AG08395 (cell line): ENCODE measurements at places on chromosomes 11 and 22.

- DNase-seq, result no peak
Observed at GRCh38 chr11:18752502-18752901, 26.5 kb upstream of the IGSF22 start.

DNA sequence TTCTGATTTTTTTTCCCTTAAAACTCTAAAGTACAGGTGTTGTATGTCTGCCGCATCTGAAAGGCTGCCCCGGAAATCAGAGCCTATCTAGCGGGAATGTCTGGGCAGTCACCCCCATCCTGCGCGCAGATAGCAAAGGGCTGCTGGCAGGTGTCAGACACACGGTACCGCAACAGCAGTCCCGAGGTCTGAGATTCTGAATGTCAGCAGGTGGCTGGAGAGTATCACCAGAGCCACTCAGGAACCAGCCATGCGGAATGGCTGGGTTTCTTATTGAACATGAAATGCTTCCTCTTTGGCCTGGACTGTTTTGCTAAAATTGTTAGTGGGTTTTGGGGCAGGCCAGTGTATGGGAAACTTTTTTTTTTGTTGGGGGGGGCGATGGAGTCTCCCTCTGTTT lies 53.3 kb downstream of the CERK start:
- no peak for DNase-seq

DNA sequence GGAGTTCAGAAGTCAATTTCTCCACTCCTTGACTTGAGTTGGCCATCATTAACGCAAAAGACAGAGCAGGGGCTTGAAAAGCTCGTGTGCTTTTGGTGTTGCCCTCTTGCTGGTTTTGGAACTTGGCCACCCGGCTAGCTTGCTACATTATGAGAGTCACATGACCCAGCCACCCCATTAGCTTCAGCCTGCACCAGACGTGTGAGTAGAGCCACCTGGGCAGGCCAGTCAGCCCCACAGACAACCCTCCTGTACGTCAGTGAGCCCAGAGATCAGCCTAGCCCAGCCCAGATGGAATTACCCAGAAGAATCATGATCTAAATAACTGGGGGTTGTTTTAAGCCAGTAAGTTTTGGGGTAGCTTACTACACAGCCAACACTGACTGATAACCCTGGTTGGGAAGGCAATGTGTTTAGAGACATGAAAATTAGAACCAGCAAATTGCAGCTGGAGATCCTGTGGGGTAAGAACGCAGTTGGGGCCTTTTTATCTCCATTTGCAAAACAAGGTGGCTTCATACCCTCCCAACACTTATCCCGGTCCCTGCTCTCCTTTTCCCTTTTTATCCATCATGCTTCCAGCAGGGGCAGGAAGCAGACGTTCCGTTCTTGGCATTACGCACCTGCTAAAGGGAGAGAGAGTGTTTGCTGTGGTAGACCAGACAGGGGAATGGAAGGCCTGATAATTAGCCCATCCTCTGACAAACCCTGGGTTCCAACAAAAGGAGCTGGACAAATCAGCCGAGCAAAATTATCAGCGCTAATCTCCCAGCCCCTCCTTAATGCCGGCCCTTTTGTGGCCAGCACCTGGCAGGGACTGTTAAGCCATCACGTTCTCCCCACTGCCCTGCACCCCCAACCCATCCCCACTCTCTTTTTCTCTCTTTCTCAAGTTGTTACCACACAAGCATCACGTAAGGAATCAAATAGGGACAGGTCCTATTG lies 548.7 kb upstream of the CADM1 start:
- DNase-seq, result no peak

- DNase-seq, result no peak
Observed at GRCh38 chr11:34184505-34185015, 79.1 kb downstream of the NAT10 start.

GRCh38 chr11:20342347-20343141 lies 21.0 kb upstream of the HTATIP2 start:
- no peak for DNase-seq

DNA sequence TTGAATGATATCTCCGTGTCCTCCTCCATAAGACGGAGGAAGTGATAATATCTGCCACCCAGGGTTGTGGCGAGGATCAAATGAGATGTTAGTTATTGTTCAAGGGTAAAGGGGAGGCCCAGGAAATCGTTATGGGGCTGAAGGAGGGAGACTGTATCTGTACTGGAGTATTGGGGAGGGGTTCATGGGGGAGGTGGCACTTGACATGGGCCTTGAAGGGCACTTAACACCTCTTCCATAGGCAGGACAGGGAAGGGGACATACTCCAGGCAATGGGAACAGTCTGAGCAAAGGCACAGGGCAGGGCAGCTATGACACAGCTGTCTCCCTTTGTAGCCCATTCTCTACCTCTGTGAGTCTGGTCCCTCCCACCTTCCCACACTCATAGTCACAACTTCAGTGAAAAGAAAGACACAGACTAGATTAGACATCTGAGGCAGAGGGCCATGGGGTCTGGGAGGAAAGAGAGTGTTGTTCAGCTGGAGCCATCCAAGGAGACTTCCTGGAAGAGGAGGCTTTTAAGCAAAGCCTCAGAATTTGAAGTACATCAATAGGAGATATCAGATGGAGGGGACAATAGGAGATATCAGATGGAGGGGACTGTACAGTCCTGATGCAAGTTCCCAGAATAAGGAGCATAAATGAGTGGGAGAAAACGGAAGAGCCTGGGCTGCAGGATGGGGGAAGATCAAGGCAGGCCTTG lies 15.8 kb upstream of the DGKZ start:
- DNase-seq, result no peak

DNA sequence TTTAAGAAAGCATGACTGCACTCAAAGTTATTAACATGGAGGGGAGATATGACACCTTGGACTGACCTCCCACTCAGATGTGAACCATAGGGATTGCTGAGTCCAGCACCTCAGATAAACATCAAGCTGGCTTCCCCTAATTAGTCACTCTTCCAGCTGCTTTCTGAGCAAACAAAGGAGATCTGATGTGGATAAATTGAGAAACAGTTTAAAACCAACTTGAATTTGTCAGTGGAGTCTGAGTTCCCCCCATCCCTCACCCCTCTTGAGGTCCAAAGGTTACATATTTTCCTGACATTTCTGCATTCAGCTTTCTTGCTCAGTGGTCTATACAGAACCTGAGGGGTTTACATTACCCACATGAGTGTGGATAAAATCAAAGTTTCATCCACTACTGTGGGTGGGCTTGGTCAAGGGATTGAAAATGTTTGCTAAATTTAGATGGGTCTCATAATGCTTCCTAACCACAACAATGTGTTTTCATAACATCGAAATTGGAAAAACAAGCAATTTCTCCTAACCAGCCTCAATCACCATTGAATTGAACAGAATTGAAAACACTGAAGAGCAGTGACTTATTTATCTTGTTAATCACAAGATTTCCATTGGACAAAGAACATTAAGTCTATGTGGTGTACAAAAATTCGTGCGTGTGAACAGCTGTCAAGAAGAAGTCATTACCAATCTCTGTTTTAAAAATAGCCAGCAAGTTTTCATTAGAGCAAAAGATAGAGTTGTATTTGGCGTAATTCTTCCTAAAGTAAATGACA lies 292.3 kb downstream of the METTL15 start:
- no peak for DNase-seq

GRCh38 chr11:128187835-128188234 lies 399.5 kb downstream of the ETS1 start:
- peak; percentile 38 for DNase-seq

DNA sequence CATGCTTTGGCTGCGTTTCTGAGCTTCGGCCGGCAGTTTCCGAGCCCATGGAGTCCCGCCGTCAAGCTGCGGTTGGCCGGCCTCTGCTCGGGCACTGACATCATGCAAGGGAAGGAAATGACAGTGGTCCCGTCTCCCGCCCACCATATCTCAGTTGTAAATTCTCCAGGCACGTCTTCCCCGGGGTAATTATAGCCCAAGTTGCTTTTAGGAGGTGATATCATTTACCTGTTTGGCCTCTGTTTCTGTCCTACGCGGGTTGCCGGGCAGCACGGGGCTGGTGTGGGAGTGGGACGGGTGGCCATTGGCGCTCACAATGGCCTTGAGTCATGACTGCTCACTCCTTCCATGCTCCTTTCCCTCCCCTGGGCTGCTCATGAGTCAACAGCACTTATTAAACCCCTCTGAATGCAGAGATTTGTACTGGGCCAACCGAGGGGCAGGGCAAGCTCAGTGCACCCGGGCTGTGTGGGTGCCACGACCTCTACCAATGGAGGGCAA lies 4.2 kb upstream of the ANO1 start:
- DNase-seq, result no peak

GRCh38 chr22:36136475-36136874 lies 24.1 kb downstream of the APOL3 start:
- DNase-seq, result peak; percentile 50

DNA sequence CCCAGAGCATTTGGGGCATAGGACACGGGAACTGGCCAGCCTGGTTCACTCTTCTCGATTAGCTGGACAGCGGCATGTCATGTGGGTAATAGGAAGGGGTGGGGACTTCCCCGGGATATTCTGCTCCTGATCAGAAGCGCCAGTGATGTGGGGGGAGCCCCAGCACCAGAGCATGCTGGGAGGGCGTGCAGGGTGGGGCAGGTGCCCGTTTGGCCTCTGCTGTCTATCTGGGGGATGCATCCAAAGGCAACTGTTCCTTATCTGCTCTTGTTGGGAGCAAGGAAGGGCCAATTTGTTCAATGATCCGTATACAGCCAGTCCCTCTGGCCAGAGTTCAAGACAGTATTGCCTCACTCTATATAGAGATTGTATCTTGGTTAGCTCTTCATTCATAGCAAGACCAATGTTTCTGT lies 43.6 kb downstream of the PPARA start:
- no peak for DNase-seq

GRCh38 chr22:44671742-44672141 lies 30.3 kb upstream of the PRR5 start:
- no peak for DNase-seq

GRCh38 chr22:35721960-35722359 lies 4.3 kb downstream of the APOL5 start:
- no peak for DNase-seq

DNA sequence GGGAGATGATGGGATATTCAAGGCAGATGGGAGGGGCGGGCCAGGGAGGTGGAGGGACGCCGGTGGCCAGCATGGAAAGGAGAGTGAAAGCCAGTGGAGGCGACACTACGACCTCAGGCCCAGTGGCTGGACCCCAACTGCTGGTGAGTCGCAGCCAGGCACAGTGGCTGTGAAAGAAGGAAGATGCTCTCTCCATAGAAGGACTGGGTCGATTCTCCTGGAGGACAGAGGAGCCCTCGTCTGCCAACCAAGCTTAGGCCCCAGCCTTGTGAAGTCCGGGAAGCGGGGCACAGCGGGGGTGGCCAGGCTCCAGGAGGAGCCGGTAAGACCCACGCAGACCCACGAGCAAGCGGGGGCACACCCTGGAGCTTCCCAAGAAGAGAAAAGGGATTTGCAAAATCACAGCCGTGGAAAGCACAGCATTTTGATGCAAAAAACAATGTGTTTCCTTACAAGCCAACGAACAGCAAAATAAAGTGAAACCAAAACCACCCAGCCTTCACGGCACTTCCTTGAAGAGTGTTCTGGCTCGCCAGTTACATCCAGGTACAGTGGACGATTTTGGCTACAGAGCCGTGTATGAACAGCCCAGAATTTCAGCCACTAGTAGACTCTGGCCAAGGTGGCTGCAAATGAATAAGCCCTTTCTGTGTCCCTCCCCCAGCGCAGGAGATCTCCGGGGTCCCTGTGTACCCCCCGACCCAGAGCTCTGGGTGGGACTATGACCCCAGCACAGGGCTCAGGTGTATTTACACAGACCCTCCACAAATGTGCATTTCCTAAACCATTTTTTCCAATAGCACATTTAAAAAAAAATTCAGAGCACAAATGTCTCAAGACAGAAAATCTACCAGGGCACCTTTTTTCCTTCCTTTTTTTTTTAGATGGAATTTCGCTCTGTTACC lies 96.9 kb downstream of the TRMU start:
- DNase-seq, result no peak

- DNase-seq, result no peak
Observed at GRCh38 chr11:126608658-126609057, 253.2 kb downstream of the ST3GAL4 start.

DNA sequence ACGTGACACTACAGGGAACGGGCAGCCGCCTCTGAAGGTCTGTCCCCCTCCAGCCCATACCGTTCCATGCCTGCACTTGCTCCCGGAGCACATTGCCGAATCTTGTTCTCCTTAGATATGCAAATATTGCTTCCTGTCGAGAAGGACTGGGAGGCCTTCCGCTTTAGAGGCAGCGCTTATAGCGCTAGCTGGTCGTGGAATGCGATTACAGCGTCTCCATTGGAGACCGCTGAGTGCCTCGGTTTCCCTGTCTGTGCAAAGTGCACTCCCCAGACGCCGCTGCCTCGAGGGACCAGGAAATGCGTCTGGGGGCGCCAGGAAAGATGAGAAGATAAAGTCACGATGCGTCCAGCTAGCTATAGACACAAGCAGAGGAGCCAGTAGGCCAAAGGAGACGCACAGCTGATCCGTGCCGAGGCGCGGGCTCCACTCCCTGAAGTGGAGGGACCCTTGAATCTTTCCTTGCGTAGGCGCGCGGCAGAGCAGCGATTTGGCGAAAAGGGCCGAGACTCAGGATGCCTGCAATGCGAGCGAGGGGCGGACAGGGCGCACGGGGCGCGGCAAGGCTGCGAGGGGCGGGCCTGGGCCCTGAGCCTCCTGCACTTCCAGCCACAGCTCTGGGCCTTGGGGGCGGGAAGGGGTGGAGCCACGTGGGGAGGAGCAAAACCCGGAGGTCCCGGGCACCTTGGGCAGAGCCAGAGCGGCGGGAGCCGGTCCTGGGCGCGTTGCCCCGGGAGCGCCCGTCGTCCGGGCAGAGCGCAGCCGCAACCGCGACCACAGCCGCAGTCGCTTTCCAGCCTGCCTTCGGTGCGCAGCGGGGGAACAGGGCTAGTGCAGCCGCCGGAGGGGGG lies at the start of gene RASSF10:
TSS of gene RASSF10 (plus strand) at position 692 of the 851 bp plus-strand sequence. CDS start 261 bp downstream, outside the sequence.
- peak; percentile 31 for DNase-seq

GRCh38 chr22:50688448-50688847 lies 15.8 kb downstream of the SHANK3 start:
- DNase-seq, result no peak

- DNase-seq, result no peak
Observed at GRCh38 chr11:70328556-70328955, 58.1 kb downstream of the PPFIA1 start.

GRCh38 chr22:27952779-27953178 lies 33.7 kb upstream of the PITPNB start:
- DNase-seq, result no peak

DNA sequence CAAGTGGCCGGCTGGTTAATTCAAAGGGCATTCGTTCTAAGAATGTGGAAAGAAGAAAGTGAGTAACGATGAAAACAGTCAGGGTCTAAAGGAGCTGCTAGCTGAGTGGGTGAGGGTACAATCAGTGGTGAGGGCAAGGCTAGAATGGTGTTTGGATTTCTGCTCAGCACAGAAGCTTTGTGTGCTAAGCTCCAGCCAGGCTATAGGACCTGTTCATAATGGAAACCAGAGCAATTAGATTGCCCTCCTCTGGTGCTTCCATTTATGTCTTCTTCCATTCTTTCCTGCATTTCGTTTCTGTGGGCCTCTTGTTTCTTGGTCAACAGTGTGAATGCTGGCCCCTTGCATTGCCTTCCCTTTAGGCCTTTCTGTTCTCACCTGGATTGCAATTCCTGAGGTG lies 572.9 kb upstream of the CHORDC1 start:
- no peak for DNase-seq
